ENCODE measurements at places on chromosomes 7 and 10.

GRCh38 chr7:44046321-44047061 lies 2.0 kb downstream of the DBNL start:
- DNase-seq, result no peak

DNA sequence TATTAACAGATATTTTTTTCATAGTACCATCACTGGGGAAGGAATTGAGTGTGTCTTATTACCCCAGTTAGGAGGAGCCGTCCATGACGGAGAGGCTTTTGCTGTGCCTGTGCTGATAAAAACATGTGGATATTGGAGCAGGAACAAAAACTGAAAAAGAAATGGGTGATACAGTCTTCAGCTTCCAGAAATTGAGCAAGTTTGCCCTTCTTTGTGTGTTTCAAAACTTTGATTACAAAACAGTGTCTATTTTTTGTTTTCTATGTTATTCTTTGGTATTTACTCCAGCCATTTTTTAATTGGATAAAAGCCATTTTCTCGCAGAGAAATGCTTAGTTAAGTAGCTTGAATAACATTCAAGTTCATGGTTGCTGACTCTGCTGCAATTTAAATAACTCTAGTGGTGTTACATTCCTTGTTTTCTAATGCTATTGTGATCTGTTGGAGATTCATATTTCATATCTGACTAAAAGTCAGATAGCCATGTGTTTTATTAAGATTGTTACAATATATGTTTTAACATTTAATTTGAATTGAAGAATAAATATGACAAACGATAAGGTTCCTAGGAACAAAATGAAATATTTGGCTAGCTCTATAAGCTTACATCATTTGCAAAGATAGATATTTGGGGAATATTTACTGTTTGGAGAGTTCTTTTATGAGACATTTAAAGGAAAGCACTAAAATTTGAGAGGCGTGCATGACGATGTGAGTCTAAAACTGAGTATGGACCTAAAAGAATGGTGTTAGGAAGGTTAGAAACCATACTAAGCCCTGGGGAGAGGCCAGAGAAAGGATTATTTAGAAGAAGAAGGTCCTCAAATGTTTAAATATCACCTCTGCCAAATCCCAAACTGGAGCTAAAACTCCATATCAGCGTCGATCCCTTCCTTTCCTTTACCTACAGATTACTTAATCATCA lies 747.3 kb upstream of the CELF2 start:
- DNase-seq, result no peak

DNA sequence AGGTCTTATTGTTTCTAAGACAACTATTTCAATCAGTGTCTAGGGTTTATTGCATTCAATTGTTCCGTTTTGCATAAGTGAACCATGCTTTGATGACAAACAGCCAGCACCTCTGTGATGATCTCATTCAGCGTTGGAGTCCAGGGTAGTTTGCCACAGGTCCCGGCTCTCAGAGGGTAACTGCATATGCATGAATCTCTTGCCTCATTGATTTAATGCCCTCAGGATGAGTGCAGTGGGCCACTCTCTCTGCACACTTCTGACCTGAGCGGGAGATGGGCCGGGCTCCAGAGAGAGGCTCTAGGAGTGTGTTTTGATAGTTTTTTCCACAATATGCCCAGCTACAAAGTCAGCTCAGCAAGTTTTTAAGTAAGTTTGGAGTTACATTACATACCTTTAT lies 83.9 kb downstream of the HECW1 start:
- DNase-seq, result no peak

DNA sequence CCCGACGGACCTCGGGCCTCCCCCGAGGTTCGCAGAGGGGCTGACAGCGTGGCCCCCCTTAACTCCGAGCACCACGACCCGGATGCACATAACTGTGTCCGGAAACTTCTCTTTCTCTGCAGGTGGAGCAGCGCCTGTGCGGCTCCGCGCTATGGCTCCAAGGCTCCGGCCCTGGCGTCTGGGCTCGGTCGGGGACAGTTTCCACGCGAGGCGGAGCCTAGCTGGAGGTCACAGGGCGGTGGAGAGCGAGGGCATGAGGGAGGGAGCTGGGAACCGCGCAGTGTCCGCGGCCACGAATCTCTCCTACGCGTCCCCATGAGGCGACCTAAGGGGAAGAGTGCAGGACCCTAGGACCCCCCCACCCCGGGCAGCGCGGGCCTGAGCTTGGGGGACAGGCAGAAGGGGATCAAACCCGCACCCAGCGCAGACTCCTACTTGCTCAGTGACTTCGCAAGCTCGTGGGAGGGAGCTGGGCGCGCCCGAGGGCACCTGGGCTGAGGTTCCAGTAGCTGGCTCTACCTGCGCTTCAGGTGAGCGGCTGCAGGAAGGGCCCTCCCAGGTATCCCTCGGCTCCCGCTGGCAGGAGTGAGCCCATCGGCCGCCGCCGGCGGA lies 8.6 kb upstream of the MNX1 start:
- DNase-seq, result no peak

- no peak for DNase-seq
These were observed 37.9 kb upstream of the ABCB5 start for GRCh38 chr7:20577441-20578071.

- DNase-seq, result no peak
These were observed 734 bp downstream of the CHST3 start for GRCh38 chr10:71964743-71965515.

DNA sequence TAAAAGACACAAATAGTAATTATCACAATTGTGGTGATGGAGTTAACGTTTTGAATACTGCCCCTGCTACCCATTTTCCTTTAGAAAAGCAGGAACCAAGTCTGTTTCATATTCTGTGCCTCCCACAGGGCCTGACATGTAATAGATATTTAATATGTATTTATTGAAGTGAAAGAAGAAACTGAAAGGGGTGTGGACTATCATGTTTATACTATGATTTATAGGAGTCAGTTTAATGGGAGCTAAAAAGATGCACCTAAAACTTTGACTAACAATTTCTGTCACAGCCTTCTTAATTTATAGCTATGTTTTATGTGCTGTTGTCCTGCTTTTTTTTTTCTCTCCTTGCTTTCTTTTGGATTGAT lies 24.1 kb upstream of the BHLHA15 start:
- DNase-seq, result no peak

DNA sequence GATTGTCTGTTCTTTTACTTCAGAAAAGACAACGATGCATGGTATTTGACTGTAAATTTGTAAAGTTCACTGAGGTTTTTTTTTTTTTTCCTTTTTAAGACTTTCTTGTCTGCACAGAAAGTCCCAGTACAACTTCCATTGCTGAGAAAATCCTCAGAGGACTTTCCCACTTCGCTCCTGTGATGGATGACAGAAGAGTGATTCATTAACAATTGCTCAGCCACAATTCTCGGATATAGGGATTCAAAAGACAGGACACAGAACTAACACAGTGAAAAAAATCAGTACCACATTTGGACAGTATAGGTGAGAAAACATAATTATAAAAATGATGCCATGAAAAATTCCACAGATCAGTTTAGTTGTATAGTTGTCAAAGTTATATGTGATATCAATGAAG lies 48.0 kb downstream of the SEC23IP start:
- DNase-seq, result no peak

DNA sequence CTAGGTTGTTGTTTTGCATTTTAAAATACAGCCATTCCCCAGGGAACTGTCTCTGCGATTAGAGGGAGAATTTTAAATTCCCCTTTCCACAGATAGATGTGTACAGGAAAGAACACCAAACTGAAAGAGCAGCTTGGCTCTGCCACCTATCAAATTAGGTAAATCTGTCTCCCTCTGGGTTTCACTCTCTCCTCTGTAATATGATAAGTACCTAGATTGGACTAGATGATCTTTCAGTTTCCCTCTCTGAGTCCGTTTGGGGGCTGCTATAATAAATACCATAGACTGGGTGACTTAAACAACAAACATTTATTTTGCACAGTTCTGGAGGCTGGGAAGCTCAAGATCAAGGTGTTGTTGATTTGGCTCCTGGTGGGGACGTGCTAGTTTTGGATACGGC lies 186.0 kb downstream of the KIF20B start:
- no peak for DNase-seq

DNA sequence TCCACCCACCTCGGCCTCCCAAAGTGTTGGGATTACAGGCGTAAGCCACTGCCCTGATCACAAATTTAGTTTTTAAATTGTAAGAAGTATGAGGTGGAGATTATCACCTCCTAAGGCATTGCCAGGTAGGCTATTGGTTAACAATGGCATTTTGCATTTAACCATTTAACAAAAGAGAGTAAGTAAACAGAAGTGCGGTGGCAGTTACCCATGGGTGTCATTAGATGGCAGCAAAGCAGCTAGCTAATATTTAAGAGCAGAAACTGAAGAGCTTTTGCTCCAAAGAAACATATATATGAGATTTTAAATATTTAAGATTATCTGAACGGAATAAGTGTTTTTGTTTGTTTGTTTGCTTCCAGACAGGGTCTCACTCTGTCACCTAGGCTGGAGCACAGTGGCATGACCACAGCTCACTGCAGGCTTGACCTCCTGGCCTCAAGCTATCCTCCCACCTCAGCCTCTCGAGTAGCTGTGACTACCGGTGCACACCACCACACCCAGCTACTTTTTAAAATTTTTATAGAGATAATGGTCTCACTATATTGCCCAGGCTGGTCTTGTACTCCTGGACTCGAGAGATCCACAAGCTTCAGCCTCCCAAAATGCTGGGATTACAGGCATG lies 325.5 kb upstream of the C7orf33 start:
- no peak for DNase-seq

DNA sequence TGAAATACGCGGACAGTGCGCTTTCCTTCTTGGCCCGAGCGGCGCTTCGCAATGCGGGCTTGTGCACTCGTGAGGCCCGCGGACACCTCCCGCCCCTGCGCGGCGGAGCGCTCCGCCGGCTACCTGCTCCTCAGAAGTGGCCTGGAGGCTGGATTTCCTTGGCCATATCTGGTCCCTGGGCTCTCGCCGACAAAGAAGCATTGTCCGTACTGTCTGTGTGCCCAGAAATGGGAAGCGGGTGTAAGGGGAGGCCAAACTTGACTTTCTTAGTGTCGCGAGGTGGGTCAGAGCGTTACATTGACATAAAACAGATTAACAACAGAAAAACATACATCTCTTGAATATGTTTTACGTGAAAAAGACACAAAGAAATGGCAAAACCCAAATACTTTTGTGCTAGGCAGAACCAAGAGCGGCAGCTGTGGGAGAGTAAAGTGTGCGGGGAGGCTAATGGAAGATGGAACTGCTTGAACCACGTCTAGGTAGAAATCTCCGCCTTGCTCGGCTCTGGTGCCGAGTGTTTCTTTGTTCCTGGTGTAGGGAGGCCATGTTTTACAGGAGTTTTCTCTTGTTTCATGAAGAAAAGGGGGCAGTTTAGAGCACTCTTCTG lies 1.4 kb downstream of the LANCL2 start:
- DNase-seq, result no peak

DNA sequence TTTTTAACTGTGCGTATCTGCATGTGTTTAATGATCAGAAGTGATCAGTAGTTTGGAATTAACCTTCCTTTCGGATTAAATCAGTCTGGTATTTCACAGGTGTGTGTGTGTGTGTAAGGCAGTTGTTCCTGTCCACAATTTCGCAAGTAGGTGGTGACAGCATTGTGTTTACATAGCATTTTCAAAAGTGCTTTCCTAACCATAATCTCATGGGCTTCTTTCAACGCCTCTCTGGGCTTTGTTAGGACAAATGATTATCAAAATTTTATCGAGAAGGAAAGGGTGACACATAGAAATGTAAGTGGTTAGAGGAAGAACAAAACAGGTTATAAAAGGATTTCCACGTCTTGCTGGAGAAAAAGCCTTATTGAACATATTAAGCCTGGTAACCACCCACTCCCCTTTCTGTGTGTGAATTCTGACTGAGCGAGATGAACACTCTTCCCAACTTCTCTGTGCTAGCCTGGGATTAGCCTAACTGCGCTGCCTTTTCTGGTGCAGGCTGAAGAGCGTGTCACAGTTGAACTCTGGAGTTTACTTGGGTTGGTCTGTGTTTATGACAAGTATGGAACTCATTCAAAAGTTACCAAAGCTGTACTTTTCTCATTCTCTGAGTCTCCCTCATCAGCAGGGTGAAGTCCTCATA lies 292.3 kb upstream of the PITRM1 start:
- no peak for DNase-seq

DNA sequence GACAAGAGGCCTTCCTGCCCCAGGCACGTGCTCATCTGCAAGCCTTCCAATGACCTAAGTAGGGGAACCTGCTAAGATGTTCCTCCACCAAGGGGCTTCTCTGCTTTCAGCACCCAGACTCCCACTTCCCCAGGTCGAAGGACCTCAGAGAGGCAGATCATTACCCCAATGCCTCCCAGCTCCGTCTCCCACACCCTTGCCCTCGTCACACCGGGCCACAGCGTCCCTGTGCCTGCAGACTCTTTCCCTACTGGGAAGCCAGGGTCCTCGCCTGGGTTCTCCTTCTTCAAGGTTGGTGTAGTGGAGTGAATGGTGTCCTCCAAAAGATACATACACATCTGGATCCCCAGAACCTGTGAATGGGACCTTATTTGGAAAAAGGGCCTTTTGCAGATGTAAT lies 151.9 kb downstream of the UBE2H start:
- DNase-seq, result no peak

- no peak for DNase-seq
These were observed 123.7 kb downstream of the CNOT4 start for GRCh38 chr7:135386181-135386580.

- DNase-seq, result no peak
These were observed 240.8 kb upstream of the POM121L12 start for GRCh38 chr7:52794621-52795020.

GRCh38 chr10:127154831-127155620 lies 41.4 kb downstream of the INSYN2A start:
- no peak for DNase-seq

- no peak for DNase-seq
These were observed 93.5 kb upstream of the LRRC4 start for GRCh38 chr7:128124786-128125185.

DNA sequence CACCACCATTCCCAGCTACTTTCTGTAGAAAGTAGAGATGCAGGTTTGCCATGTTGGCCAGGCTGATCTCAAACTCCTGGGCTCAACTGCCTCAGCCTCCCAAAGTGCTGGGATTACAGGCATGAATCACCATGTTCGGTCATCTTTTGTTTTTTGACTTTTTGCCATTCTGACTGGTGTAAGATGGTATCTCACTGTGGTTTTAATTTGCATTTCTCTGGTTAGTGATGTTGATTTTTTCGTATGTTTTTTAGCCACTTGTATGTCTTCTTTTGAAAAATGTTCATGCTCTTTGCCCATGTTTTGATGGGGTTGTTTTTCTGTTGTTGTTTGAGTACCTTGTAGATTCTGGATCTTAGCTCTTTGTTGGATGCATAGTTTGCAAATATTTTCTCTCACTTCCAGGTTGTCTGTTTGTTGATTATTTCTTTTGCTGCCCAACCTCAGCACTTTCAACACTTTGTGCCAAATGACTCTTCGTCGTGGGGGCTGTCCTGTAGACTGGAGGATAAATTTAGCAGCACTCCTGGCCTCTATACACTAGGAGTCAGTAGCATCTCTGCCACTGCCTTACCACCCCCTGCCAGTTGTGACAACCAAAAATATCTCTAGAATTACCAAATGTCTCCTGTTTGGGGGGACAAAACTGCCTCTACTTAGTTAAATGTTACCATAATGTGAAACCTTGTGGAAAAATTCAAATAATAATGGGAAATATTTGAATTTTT lies 6.5 kb upstream of the CPED1 start:
- DNase-seq, result no peak

GRCh38 chr10:102519246-102519825 lies 15.6 kb downstream of the SUFU start:
- no peak for DNase-seq

Data from mesothelial cell of epicardium (in vitro differentiated cells).